Astrocyte of the cerebellum (primary cell): ENCODE measurements at places on chromosomes 12 and 14.

DNA sequence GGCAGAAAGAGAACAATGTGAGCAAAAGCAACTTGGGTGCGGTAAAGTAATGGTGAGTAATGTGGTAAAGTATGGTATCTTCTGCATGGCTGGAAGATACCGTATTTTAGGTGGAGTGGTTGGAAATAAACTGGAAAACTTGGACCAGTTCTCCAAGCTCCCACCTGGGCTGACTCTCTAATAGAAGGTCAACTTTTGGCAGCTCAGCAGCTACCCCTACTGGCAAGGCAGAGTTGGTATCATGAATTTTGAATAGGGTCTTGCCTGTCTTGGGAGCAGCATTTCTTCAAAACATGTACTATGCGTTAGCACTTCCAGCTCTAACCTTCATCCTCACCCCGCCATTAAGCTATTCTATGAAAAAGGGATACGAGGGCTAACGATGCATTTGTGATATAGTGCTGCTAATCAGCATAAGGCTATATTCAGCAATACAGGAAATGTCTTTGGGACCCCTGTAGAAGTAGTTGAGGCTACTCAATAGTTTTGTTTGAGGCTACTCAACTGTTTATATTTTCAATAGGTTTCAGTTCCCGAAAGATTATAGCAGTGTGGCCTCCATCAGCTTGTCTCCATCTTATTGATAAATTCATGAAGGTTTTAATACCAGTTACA lies 276.3 kb upstream of the FAR2 start:
- DNase-seq = peak; percentile 43

DNA sequence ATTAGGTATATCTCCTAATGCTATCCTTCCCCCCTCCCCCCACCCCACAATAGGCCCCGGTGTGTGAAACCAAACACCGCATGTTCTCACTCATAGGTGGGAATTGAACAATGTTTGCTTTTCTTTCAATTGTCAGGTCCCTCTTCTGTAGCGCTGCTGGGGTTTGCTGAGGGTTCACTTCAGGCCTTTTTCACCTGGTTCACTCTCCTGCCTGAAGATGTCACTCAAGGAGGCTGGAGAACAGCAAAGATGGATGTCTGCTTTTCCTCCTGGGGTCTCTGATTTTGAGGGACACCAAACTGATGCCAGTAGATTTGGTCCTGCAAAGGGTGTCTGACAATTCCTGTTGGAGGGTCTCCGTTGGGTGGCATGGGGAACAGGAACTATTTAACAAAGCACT lies 35.8 kb downstream of the KLRK1 start:
- no peak for DNase-seq

- no peak for DNase-seq
These were observed 107.7 kb downstream of the ESR2 start for GRCh38 chr14:64186231-64187129.

GRCh38 chr14:78197051-78197450 lies 26.9 kb downstream of the NRXN3 start:
- DNase-seq = no peak

- DNase-seq = no peak
These were observed 3.3 kb downstream of the IL26 start for GRCh38 chr12:68222326-68222725.
